ENCODE measurements at places on chromosomes 4 and X.
A peak's percentile ranks its signal among the peaks of the same experiment; 100 is the strongest.

DNA sequence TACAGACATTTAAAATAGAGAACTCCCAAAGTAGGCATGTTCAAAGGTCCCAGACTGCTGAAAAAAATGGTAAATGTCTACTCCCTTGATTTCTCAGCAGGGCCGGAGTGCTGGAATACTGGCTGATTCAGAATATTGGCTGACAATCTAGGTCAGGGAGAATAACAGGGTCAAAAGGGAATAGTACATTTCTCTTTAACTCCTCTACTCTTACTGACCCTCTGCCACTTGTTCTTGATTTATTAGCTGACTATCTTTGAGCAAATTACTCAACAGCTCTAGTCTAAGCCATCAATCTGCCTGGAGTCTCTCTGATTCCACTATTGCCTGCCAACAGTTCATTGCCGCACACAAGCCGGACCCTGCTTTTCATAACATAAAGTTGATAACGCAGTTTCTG, 19.7 kb upstream of the NWD2 start:
- DNase-seq, result no peak

GRCh38 chrX:112664924-112665323, 14.8 kb downstream of the LHFPL1 start:
- no peak for DNase-seq

DNA sequence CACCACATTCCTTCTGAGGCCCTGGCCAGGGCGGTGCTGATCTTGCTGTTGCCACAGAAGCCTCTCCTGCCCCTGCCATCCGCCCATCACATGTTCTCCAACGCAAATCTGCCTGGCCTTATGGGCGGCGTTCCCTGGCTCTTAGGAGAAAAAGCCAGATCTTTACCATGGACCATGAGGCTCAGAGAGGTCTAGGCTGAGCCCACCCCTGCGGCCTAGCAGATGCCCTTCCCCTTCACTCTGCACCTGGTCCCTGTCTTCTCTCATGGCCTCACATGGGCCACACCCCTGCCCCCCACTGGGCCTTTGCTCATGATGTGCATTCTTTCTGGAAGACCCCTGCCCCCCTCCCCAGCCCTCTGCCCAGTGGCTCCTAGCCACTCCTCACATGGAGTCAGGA, 78.5 kb downstream of the CRMP1 start:
- no peak for DNase-seq

GRCh38 chr4:184328022-184328736, 110.5 kb upstream of the ENPP6 start:
- peak; percentile 40 for DNase-seq

GRCh38 chrX:147693511-147693910, 218.2 kb upstream of the FMR1 start:
- DNase-seq, result no peak

- no peak for DNase-seq
These were observed 133.4 kb upstream of the NAP1L5 start for GRCh38 chr4:88831031-88831430.

- DNase-seq, result no peak
These were observed 39.4 kb upstream of the OCIAD2 start for GRCh38 chr4:48945981-48946380.

GRCh38 chrX:12865359-12865758, 1.5 kb upstream of the TLR7 start:
- DNase-seq, result no peak

DNA sequence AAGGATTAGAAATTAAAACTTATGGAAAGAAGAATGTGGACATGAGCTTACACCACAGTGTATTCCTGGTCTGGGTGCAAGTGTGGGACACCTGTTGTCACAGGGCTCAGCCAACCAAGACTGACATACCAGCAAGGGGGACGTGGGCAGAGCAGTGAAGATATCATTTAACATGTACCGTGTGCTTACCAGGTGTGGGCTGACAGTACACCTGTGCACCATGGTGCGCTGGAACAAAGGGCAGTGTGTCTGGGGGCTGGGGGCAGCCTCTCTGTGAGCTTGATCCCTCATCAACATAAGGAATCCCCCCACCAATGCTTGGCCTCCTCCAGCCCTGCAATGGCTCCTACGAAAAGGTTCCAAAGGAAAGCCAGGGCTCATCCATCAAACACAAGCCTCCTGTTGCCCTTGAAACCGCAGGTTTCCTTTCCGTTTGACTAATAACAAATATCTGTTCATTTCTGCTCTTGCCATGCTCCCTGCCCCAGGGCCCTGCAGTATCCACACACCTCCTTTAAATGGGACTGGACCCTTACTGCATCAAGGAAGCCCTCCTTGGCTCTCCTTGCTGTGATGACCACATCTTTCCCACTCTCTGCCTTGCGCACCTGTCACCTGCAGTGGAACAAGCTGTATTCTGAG, 16.7 kb downstream of the EVC2 start:
- no peak for DNase-seq

DNA sequence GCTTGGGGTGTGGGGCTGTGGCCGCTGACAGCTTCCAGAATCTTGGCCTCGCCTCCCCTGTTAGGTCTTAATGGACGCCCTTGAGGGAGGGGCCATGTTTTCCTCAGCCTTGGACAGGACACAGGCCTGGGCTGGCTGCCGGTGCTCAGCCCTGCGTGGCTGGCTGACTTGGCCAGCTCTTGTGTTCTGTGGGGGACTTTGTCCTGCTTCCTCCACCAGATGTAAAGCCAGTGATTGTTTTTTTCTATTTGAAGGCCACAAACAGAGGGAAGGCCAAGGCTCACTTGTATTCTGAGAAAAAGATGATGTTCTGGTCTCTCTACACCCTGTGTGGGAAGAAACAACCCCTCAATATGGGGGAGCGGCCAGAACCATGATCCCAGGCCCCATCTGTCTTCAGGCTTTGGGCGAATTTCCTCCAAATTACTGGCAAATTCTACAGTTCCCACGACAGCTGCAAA, 71.3 kb downstream of the HTRA3 start:
- DNase-seq, result no peak

DNA sequence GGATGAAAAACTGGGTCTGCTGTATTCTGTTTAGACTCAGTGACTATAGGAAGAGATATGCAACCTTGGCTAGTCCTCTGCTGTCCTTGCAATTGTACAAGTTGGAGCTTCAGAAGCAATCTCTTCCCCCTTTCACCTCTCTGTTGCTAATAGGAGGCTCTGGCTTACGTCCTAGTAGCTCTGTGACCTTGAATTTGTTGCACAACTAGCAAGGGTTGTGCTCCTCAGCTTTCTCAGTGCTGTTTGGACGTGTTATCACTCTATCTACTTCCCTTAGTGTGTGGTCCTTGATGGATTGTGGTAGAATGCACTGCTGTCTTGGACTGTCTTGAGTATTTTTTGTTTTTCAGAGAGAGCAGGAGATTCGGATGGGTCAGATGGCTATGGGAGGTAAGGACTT, 3.4 kb upstream of the ITGB1BP2 start:
- DNase-seq, result no peak

DNA sequence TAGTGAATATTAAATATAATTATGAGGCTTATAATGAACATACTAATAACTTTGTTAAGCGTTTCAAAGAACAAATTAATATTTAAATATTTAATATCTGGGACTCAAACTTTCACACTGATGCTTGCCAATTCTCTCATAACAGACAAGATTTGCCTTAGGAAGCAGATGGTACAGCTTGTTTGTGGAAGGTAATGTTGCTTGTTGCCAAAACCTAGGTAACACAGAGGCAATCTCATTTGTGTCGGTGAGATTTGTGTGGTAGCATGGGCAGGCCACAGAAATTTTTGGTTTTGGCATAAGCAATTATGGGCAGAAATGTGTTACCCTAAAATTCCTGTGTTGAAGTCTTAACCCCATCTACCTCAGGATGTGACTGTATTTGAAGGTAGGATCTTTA, 114.9 kb upstream of the AFF2 start:
- no peak for DNase-seq

DNA sequence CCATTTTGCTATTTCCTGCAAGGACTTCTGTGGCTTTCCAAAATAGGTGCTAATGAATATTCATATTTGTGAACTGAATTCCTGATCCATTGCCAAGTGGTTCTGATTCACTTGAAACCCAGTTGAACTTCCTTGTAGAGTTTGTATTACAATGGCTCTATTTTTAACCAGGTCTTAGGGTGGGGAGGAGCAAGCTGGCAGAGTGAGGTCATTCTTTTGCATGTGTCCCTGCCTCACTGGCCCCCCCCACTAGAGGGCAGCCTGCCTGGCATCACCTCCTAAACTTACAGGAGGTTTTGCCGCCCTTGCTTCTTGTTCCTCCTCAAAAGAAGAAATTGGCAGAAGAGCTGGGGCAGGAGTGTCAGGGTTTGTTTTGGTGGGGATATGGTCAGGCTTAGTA, 10.5 kb downstream of the PTTG2 start:
- DNase-seq, result peak; percentile 66

DNA sequence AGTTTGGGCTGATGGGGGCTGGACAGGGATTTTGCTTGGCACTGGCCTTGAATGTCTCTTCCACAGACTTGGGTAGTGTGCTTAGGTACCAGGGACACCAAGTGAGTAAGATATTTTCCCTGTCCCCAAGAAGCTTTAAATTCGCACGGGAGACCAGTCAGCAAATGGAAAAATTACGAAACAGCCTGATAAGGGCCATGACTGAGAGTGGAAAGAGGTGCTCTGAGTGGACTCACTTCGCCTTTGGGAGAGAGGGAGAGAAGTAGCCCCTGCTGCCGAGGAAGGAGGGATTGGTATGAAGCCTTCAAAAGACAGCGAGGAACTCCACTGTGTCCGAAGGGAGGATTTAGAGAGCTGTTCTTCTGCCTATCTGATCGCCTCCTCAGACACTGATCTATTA, 2.6 kb downstream of the LSM6 start:
- DNase-seq, result no peak

GRCh38 chr4:77432717-77433417, 172.8 kb upstream of the CXCL13 start:
- no peak for DNase-seq

- no peak for DNase-seq
These were observed 92.3 kb downstream of the BCOR start for GRCh38 chrX:40005292-40006011.

GRCh38 chr4:172787111-172787510, 381.5 kb upstream of the GALNT7 start:
- DNase-seq, result no peak

DNA sequence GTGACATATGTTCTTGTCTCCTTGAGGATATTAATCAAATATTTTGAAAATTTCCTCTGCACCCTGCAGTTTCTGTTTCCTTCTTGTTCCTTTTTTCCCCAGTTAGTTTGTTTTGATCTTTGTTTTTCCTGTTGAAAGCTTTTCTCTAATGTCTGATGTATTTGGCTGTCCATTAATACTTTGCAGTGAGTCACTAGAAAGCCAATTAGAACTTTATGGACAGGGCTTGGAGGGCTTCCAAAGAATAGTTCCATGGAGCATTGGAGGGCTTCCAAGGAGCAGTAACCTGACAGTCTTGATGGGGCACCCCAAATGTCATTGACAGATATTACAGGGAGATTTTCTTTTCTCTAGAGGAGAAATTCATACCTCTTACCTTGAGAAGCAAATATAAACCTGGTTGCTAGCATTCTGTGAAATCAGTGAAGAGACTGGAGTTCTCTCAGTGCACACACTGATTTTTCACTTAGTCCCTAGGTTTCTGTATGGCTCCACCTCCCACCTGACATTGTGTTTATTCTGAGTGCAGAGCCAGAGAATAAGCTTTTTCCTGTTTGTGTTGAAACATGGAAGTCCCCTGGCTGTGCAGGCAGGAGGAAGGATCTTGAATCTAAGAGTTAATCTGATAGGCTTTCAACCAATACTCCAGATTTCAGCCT, 26.5 kb downstream of the SPARCL1 start:
- no peak for DNase-seq

DNA sequence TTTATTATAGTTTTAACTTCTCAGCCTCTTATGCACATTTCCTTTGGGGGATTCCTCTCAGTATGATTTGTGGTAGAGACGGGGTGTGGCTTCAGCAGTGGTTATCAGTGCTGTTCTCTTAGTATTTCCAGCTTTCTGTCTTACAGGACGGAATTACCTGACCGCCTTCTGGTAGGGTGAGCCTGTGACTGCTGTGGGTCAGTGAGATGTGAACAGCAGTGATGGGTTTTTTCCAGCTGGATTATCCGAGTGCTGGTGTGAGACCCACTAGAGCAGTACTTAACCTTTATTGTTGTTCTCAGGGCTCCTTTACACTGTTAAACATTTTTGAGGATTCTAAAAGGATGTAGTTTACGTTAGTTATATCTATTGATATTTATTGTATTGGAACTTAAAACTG, 135.2 kb downstream of the SLIT2 start:
- no peak for DNase-seq

DNA sequence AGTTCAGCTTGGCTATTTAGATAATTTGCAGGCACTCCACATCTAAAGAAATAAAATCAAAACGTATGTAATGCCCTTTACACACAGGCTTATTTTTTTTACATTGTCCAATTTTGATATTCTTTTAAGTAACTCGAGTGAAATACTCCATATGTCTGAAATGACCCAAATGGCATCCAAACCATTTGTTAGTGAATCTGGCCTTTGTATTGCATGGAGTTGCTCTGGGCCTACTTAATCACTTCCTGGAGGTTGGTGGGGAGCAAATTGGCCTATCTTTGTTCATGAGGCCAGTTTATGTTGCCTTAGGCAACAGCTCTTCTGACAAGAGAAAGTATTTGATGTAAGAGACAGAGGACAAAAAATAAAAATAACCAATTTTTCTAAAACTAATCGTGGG, 47.6 kb upstream of the TMEM131L start:
- DNase-seq, result no peak

DNA sequence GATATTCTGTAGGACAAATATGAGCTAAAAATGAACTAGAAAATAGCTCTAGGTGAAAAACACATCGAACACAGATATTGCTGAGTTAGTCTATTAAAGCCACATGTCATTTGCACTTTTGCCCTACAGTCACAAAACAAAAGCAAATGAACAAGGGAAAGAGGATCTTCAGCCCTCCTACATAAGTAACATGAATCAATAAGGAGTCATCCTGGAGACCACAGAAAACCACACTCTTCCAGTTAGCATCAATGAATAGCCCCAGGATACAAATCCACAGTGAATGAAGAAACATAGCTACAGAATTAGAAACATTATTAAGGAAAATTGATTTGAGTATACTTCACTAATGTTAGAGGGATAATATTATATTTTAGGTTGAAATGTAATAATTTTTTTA, 311.4 kb downstream of the MAPK10 start:
- no peak for DNase-seq

DNA sequence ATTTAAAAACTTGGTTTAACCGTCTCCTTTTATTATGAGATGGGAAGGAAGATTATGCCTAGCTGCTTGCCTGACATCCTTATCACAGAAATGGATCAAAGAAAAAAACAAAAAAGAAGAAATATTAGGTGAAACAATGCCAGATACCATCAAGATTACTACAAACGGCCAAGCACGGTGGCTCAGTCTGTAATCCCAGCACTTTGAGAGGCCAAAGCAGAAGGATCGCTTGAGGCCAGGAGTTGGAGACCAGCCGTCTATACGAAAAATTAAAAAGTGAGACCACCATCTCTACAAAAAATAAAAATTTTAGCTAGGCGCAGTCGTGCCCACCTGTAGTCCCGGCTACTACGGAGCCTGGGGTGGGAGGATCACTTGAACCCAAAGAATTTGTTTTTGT, 2.3 kb downstream of the FRYL start:
- no peak for DNase-seq

Measured in activated CD4-positive, alpha-beta T cell treated with anti-CD3 and anti-CD28 coated beads, Interleukin-2, Interleukin-6, amounts not matched to agents 100 ng/mL and 50 ng/mL, durations not matched to agents 16 hours and 8 hours (primary cell).